ENCODE measurements at places on chromosomes 4 and X.
A peak's percentile ranks its signal among the peaks of the same experiment; 100 is the strongest.

DNA sequence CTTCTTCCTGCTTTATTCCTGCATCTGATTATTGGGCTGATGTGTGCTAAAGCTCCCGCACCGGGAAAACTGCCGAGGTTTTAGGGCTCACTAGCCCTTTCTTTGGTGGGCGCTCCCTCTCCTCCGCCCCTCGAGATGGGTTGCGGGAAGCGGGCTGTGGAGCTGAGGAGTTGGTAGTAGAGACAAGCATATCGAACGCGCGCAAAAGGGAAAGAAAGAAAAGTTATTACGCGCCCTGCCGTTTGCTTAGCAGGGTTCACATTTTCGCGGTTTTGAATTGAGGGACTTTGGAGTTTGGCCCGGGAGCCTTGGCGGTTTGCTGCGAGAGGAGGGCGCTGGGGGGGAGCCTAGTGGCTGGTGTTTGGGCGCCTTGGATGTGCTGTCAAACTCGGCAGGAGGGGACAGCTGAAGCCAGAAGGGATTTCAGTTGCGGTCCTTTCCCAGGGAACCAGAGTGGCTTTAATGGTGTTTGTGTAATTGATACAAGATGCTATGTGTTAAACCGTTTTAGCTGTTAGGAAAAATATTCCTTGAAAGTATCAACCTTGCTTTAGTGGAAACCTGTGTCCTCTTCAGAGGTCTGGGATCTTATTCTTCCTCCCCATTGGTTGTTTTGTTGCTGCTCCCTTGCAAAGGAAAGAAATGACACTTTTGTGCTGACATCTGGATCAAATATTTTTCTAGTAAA lies 1.1 kb downstream of the GAB1 start:
- peak; percentile 9 for DNase-seq

DNA sequence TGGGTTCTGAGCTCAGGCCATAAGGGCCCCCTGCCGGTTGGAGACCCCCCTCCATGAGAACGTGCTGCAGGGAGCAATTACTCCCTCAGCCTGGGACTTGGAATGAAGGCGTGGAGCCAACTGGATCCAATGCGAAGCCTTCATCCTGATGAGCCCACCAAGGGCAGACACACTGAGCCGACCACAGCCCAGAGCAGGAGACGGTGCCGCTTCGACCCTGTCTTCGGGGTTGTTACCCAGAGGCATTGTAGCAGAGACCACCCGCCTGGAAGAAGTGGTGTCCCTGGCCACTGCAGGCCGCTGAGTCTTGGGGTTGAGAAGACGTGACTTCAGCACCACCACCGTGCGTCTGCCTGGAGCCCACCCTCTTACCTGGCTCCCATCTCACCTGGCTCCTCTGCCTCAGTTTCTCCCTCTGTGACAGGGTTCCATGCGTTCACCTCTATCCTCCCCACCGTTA lies 7.0 kb upstream of the NKX1-1 start:
- no peak for DNase-seq

DNA sequence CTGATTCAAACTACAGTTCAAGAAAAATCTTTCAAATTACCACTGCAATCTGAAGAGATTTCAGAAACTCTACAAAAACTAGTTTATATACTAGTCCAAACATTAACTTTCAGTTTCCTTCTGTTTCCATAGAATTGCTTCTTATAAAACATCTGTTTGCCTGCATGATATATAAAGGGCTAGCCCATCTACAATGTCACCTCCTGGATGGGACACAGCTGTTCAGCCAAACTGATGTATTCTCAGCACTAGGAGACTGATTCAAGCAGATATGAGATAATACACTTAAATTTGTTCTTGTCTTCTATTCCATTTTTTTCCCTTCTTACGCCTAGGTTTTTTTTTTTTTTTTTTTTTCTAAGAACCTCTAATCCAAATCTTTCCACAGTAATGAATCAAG lies 1569.7 kb upstream of the IGFBP7 start:
- no peak for DNase-seq

GRCh38 chrX:78619834-78620233 lies 39.3 kb downstream of the RTL3 start:
- DNase-seq: no peak

GRCh38 chrX:23185951-23186350 lies 148.7 kb upstream of the PTCHD1 start:
- DNase-seq: no peak

DNA sequence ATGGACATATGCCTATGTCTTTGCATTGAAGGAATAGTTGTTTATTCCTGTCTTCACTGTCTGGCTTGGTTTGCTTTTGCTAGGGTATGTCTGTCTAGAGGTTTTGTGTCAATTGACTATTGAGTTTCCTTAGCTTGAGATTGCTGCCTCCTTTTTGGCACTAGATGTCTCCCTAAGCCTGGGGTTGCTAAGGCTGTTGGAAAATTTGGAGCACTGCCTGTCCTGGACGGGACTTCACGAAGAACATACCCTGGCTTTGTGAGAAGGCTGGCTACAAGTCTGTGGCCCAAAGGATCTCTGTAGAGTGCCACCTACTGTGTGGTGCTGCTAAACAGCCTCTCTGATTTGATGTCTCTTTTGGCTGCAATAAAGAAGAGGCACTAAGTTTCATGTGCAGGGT lies 183.8 kb upstream of the NUDT10 start:
- DNase-seq: no peak

DNA sequence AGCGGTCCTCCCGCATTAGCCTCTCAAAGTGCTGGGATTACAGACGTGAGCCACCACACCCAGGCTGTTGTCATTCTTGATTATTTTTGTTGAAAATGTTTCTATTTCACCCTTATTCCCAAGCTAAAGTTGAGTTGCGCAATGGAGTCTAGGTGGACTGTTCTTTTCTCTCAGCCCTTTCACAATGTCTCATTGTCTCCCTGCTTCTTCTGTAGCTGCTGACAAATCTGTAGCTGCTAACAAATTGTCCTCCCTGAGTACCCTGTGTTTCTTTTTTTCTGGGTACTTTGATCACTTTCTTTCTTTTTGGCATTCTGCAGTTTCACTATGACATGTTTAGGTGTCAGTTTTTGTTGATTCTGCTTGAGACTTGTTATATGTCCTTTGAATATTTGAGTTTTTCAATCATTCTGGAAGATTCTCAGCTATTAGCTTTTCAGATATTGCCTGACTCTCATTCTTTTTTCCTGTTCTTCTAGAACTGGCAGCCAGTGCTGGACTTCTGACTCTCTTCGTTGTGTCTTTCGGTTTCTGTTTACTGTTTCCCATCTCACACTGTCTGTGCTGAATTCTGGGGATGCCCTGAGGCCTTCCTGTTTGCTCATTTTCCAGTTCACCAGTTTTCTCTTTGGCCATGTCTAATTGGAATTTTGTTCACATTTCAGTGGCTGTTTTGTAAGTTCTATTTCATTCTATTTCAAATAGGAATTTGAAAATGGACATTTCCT lies 6.6 kb downstream of the ABCD1 start:
- peak; percentile 43 for DNase-seq

DNA sequence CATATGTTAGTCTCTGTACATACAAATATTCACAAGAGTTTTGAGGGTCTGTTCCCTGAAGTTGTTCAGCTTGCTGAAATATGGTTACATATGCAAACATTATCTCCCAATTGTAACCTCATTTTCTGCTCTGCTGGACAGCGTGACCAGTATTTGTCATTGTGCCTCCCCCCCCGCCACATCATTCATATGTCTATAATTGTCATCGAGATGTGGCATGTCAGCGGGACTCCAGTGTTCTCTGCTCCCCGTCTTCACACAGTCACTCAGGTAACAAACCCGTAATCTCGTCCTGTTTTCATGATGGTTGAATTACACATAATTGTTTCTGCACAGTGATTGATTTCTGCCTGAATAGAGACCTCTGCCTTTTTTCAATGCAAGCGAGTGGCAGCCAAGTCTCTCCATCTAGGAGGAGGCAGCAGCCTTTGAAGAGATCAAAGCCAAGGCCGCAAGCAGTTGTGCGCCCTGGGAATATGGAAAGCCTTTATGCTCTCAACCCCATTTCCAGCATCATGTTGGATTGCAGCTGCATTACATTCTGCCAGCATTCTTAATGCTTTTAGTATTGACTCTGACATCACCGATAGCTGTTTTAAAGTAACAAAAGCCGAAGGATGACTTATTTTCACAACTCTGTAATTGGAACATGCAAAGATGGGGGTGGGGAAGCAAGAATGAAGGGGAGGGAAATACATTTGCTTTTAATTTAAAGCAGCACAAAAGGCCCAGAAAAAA lies 27.4 kb downstream of the LEF1 start:
- no peak for DNase-seq

GRCh38 chrX:151697522-151697921 lies 2.3 kb downstream of the PRRG3 start:
- no peak for DNase-seq

DNA sequence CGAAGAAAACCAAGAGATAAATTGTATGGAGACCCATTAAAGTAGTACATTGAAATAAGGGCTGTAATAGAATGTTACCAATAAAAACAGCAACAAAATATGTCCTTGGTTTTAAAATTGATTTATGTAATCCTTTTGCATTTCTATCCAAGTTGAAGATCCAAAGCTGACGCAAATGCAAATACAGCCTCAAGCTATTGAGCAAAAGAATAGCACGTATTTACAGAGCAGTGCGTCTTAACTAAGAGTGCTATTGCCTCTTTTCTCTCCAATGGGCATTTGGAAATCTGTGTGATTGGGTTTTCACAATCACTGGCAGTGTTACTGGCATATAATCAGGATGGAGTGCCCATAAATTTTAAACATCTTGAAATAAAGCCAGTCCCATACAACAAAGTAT lies 417.4 kb downstream of the TLL1 start:
- DNase-seq: no peak
